ENCODE measurements at places on chromosomes 6 and 20. TPM values are rescaled to one million over a fixed set of nuclear protein-coding genes. Genes with fewer than 3 reads are reported as not detected.

DNA sequence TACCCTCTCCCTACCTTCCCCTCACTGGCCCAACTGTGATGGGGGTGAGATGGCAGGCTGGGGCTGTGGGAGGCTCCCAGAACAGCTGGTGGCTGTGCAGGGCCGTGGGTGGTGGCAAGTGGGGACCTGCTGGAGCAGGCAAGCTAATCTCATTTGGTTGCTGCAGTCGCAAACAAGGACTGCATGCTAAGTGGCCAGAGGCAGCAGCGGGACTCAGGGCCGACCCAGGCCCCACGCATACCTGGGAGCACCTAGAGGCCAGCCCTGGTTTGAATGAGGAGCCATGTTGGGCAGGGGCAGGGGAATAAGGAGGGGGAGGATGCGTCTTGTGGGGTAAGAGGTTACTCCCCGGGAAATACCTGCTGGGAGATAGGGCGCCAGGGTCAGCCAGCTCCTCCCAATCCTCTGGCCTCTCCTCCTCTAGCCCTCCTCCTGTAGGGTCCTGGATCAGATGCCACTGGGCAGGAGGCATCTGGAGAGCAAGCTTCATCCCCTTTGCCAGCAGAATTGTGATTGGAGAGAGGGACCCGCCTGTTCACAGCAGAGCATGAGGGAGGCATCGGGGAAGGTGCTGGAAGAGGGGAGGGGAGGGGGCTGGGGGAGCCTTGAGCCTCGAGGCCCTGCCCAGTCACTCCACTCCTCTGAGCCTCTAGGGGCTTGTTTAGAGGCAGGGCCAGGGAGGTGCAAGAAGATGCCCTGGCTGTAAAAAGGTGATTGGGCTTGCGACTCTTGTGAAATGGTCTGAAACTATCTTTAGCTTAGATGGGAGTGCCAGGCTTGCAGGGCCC lies 24.3 kb upstream of the CDH22 start:
- DNase-seq = no peak

Gene WFDC12
- total RNA-seq = not detected

DNA sequence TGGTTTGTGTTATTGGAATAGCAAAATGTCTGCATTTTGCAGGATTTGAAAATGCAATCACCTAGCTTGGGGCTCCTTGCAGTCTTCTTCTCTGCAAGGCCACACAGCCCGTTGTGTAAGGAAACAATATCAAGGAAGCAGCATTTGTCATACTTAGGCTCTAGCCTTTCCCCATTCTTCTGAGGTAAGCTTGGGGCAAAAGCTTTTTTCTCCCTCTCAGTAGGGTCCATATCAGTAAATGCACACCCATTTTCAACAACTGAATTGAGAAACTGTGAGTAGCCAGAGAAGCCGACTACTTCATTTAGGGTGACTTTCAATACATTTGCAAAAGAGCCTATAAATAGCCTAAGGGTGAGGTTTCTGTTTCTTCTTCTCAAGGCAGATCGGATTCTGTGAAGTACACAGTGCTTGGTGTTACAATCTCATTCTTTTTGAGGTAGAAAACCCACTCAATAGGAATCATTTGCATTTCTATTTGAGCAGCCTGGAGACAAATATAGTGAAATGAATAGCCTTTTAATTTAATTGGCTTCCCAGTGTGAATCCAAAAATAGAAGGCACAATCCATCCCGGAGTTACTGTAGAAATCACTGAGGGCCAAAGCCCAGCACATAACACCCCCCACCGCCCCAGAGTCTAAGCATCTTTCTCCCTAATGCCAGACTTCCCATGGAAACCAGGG lies 61.8 kb downstream of the BTBD3 start:
- no peak for DNase-seq

Gene EBF4
- total RNA-seq = 5.0 TPM

DNA sequence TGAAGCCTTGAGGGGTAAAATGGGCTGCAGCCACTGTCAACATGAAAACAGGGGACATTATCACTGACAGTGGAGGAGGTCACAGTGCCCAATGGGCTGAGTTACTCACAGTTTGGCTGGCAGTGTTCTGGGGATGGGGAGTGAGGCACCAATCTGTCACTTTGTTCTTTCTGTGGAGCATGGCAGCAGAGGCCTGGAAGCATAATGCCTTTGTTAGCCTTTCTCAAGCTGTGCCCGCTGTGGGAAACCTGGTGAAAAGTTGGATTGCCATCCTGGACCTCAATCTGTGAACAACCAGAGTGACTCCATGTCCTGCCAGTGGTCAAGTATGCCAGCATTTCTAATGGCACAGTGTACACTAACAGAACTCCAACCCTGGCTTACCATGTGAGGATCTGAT lies 143.6 kb downstream of the OR2B2 start:
- DNase-seq = no peak

Gene MRAP2
- total RNA-seq = not detected

Gene ELOVL2
- not detected for total RNA-seq

DNA sequence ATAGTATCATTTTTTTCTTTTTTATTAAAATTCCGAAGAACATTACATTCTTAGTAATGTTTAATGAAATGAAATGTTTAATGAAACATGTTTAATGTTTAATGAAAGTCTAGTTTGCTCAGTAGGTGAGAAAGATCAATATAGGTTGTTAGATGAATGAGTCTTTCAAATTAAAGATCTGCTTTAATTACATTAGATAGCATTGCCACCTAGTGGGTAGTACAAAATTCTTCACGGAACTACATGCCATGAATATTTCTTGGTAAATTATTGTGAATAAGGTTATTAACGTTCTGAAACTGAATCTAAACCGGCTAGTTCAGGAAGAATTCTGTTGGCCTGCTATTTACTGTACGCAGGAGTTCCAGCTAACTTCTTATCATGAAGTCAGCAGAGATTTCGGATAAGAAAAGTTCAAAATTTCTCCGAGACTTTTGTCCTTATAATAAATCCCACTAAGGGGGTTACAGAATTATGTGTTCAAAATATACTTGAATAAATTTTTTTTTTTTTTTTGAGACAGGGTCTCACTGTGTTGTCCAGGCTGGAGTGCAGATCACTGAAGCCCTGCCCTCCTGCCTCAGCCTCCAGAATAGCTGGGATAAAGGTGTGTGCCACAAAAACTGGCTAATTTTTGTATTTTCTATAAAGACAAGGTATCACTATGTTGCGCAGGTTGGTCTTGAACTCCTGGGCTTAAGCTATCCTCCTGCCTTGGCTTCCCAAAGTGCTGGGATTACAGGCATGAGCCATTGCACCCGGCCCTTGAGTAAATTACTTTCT lies 7.9 kb upstream of the GMNN start:
- DNase-seq = peak; percentile 61

DNA sequence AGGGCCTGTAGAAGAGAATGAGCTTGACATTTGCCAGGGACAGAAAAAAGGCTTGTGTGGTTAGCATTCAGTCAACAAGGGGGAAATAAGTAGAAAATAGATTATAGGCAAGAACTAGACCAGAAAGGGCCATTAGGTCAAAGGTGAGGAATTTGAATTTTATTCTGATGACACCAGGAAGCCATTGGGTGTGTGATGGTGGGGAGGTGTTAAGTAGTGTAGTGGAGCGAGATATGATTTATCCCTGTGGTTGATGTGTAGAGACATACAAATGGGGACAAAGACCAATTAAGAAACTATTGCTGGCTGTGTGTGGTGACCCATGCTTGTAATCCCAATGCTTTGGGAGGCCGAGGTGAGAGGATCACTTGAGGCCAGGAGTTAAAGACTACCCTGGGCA lies 11.0 kb downstream of the DSTN start:
- DNase-seq = no peak

Gene MUC21
- total RNA-seq = not detected

GRCh38 chr20:34579979-34580940 lies 21.7 kb downstream of the MAP1LC3A start:
- peak; percentile 63 for DNase-seq

- peak; percentile 42 for DNase-seq
Observed at GRCh38 chr20:49676581-49677291, 36.9 kb downstream of the B4GALT5 start.

Gene SLC2A10
- total RNA-seq = not detected

GRCh38 chr6:167855825-167856425 lies 29.2 kb downstream of the AFDN start:
- no peak for DNase-seq

GRCh38 chr20:36202891-36203338 lies 33.4 kb upstream of the AAR2 start:
- peak; percentile 79 for DNase-seq
